ENCODE measurements at places on chromosomes 3 and 15. TPM values are rescaled to one million over a fixed set of nuclear protein-coding genes. Genes with fewer than 3 reads are reported as not detected.
A peak's percentile ranks its signal among the peaks of the same experiment; 100 is the strongest.

DNA sequence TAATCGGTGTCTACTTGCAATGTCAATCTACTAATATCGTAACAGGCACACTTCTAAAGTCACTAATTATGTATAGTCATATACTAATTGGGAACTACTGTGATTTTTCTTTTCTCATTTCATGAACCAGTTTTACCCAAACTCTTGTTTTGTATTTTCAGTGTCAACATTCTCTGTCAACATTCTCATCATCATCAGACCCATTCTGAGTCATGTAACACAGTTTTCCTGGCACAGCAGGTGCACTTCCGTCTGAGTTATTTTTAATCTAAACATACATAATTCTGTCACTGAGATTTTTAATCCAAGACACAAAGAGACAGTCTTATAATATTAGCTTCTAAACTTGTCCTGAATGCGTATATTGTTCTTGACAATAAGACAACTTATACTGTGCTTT is 205.1 kb upstream of the EIF1B start:
- H3K4me1 ChIP-seq: no peaks in the 10 kb centered on the region
- H3K36me3 ChIP-seq: no peaks in the 10 kb centered on the region
- H3K27me3 ChIP-seq: no peaks in the 10 kb centered on the region
- DNase-seq: no peak

The ISLR gene
- not detected for total RNA-seq

DNA sequence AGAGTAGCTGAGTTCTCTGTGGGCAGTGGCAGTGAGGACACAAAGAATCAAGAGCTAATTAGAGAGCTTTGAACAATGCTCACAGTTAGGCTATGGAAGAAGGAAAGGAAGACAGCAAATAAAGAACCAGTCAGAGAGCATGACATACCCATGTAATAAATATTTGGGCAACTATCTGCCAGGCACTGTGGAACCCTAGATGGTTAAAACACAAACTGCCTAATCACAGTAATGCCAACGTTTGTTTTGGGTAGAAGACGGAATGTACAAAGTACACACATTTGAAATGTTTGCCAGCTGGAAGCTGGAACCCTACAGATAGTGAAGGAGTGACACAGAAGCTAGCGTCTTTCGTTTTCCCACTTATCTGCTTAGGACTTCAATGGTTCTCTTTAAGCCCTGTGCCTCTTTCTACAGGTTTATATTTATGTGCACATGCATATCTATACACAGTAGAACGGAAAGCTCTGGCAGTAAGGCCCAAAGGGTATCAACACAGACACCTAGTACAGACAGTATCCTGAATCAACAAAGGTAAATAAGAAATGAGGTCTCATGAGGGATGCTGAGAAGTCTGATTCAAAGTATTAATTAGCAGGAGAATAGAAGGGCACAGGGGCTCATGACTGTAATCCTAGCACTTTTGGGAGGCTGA is 44.6 kb downstream of the ANKRD28 start:
- H3K4me3 ChIP-seq: no peak overlapping the region
- peaks cover 27% of the 10 kb centered on the region for H3K36me3 ChIP-seq
- no peak overlapping the region for H3K27ac ChIP-seq
- no peaks in the 10 kb centered on the region for H3K27me3 ChIP-seq

The ST3GAL6 gene
- not detected for total RNA-seq

The BCL6 gene
- total RNA-seq: 12.6 TPM

- H3K4me1 ChIP-seq: peaks cover 33% of the 10 kb centered on the region
- peak overlapping the region; percentile 77 for H3K27ac ChIP-seq
- no peaks in the 10 kb centered on the region for H3K27me3 ChIP-seq
- no peak for DNase-seq
- H3K4me3 ChIP-seq: no peak overlapping the region
- peaks cover 3% of the 10 kb centered on the region for H3K36me3 ChIP-seq
Observed at GRCh38 chr3:72629191-72629631, 219.0 kb downstream of the SHQ1 start.

- no peak overlapping the region for H3K27ac ChIP-seq
- no peaks in the 10 kb centered on the region for H3K36me3 ChIP-seq
- no peak for DNase-seq
- no peak overlapping the region for H3K4me3 ChIP-seq
- H3K4me1 ChIP-seq: no peaks in the 10 kb centered on the region
Observed at GRCh38 chr15:71103102-71103676, 12.1 kb upstream of the THSD4 start.

The REC114 gene
- not detected for total RNA-seq

GRCh38 chr15:50880651-50881114 is 27.8 kb upstream of the AP4E1 start:
- H3K27me3 ChIP-seq: no peaks in the 10 kb centered on the region
- H3K4me1 ChIP-seq: peaks cover 83% of the 10 kb centered on the region
- H3K36me3 ChIP-seq: peaks cover 2% of the 10 kb centered on the region
- peak overlapping the region; percentile 38 for H3K4me3 ChIP-seq
- no peak for DNase-seq

The PLAAT1 gene
- not detected for total RNA-seq

The FGD5 gene
- 0.31 TPM for total RNA-seq

The MCTP2 gene
- total RNA-seq: 26.9 TPM

GRCh38 chr15:46126581-46126980 is 491.8 kb downstream of the SQOR start:
- no peaks in the 10 kb centered on the region for H3K36me3 ChIP-seq

GRCh38 chr3:138946663-138947494 is at the start of the genes FOXL2 and FOXL2NB:
Gene FOXL2 (minus strand): TSS chr3:138947137. CDS start chr3:138946722, 415 bp downstream.
Gene FOXL2NB (plus strand): TSS chr3:138947217. CDS start chr3:138947365, 148 bp downstream.
- no peak for DNase-seq
- H3K4me3 ChIP-seq: peak within 1 kb of the TSS; percentile 49
- peaks cover 34% of the 10 kb centered on the region for H3K4me1 ChIP-seq
- H3K27me3 ChIP-seq: peaks cover 82% of the 10 kb centered on the region
- H3K27ac ChIP-seq: no peak within 1 kb of the TSS
- H3K36me3 ChIP-seq: peaks cover 4% of the 10 kb centered on the region

The DNASE1L3 gene
- not detected for total RNA-seq

GRCh38 chr3:73141525-73141924 is 80.1 kb downstream of the EBLN2 start:
- DNase-seq: no peak
- no peak overlapping the region for H3K27ac ChIP-seq
- peaks cover 2% of the 10 kb centered on the region for H3K27me3 ChIP-seq
- H3K4me1 ChIP-seq: no peaks in the 10 kb centered on the region
- no peak overlapping the region for H3K4me3 ChIP-seq
- no peaks in the 10 kb centered on the region for H3K36me3 ChIP-seq

All from activated CD8-positive, alpha-beta T cell treated with anti-CD3 and anti-CD28 coated beads, Interleukin-2, amount 10 ng/mL, durations not matched to agents 7 days and 5 days (primary cell).